HFF-Myc (cell line): ENCODE measurements at places on chromosomes 1 and 21.

DNA sequence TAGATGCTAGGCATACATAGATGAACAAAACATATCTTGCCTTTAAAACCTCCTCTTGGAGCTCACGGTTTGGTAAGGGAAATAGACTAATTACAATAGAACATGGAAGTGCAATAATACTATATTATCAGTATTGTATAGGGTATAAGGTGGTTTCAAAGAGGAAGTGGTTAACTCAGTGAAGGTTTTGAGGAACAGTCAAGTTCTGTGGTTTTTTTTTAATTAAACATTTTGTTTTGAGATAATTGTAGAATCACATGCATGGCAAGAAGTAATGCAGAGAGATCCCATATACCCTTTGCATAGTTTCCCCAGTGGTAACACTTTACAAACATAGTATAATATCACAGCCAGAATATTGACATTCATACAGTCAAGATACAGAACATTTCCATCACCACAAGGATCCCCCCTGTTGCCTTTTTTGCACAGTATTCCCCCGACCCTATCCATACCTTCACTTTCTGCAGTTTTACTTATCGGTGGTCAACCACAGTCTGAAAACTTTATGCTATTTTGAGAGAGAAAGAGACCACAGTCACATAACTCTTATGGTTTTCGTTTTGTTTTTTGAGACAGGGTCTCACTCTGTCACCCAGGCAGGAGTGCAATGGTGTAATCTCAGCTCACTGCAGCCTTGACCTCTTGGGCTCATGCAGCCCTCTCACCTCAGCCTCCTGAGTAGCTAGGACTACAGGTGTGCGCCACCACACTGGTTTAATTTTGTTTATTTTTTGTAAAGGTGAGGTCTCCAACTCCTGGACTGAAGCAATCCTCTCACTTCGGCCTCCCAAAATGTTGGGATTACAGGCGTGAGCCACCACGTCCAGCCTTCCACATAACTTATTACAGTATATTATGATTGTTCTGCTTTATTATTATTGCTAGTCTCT is 60.5 kb upstream of the KIAA1614 start:
- no peak for DNase-seq

DNA sequence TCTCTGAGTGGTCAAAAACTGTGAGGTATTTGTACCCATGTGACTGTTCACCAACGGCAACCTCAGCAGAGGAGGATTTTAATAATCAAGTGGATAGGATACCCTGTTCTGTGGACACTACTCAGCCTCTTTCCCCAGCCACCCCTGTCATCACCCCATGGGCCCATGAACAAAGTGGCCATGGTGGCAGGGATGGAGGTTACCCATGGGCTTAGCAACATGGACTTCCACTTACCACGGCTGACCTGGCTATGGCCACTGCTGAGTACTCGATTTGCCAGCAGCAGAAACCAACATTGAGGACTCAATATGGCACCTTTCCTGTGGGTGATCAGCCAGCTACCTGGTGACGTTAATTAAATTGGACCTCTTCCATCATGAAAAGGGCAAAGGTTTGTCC is 1782.7 kb downstream of the PLA2G4A start:
- no peak for DNase-seq

GRCh38 chr21:35399002-35399530 is 350.0 kb upstream of the RUNX1 start:
- DNase-seq: no peak

DNA sequence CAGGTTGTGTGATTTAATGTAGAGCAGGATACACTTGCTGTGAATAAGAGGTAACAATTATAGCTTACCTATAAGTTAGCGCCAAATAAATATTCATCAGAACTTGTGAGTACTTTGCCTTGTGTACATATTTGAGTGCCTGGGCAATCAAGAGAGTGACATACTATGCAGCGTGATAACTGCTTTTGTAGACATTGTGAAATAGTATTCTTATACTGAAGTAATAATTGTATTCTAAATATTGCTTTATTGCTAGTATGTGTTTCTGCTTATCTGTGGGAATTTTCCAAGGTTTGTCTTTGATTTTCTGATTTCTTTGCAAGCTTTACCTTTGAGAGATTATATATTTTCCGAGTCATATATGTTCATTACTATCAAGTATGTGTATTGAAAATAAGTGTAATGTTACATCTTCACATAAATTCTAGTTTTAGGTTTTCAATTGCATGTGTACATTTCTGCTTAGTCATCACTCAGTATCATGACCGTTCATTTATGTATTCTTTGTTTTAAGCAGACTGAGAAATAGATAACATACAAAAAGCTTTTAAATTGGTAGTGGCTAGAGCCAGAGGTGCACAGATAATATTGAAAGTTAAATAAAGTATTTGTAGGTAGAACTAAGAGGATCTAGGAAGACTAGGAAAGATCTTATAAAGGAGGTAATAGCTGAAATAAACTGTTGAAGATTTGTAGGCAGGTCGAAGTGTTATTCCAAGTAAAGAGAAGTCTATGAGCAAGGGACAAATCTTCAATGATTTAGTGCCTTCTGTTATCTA is 19.5 kb downstream of the USP25 start:
- no peak for DNase-seq

DNA sequence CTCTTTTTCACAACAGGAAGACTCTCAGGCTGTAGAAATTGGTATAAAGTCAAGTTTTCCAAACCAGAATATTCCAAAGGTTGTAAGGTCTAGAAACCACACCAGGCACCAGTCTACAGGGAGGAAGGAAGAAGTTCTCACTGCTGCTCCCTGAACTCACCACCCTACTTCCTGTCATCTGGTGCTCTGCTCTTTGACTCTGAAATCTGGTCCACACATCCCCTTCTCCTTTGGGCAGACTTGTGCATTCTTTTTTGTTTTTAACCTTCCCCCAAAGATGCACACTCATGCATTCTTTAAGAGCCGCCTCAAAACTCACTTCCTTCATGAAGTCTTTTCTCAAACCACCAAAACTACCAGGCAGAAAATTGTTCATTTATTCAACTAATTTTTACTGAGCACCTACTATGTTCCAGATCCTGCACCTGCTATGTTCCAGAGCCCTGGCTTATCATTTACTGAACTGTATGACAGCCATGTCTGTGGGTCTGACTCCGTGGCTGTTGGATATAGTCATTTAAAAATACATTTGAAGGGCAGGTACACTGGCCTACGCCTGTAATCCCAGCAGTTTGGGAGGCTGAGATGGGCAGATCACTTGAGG is 30.1 kb upstream of the EPS15 start:
- peak; percentile 38 for DNase-seq

DNA sequence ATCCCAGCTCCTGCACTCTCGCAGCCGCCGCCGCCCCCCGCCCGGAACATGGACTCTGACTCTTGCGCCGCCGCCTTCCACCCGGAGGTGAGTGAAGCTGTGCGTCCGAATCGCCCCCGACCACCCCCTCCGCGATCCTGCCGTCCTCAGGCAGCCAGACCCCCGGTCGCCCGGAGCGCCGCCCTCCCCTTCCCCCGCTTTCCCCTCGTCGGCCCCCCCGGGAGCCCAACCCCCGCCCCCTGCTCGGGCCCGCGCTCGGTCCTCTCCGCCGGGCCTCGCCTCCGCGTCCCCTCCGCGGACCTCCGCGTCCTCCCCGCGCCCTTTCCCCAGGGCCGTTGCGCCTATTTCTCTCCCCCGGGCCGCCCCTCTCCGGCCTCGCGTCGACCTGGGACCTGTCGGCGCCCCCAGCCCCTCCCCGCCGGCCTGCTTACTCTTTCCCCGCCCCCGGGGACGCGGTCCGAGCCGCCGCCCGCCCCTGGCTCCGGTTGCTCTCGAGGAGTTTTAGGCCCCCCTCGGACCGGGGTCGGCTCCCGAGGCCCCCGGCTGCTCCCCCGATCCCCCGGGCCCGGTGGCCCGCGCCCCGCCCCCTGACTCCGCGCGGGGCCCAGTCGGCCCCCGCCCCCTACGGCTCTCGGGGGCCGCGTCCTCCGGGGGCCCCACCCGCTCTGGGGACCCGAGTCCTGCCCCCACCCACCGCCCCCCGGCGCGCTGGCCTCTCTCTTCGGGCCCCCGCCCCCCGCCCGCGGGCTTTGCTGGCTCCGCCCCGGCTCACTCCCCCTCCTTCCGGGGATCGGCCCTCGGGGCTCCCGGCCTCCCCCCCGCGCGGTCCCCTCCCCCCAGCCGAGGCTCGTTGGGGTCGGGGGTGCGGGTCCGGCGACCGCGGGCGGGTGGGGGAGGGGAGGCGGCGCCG is 743 bp downstream of the PHF13 start:
- no peak for DNase-seq

DNA sequence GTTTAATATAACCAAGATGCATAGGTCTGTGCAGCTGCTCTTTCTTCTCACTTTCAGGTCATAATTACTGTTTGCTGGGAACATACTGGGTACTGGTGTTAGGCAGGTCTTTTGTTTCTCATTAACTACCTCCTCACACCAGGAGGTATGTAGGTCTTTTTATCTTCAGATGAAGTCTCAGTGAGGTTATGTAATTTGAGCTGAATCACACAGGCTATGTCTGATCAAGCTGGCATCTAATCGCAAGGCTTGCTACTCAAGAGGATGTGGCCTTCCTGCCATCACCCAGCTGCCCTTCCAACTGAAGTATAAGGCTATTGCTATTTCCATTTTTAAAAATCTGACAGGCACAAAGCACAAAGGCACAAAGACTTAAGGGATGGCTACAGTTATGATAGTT is 96.4 kb downstream of the RUNX1 start:
- no peak for DNase-seq

DNA sequence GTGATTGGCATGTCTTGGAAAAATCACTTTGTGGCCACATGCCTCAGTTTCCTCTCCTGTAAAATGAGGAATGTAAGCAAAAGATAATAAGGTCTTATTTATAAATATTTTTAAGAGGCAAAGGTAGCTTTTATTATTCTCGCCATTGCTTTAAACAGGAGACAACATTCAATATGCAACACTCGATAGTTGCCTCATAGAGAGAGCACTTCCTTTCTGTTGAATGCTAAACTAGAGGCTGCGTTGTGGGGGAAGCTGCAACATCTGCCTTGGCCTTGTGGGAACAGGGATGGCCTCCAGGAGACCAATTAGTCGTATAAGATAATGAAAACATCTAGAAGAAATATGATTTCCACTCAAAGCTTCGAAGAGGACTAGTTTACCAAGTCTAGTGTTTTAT is 3.5 kb downstream of the OSCP1 start:
- no peak for DNase-seq

GRCh38 chr1:154342132-154342531 is 16.8 kb downstream of the ATP8B2 start:
- DNase-seq: no peak

- DNase-seq: no peak
Observed at GRCh38 chr21:26170471-26171257, at the start of gene APP. Gene APP (minus strand): TSS chr21:26170770. CDS start chr21:26170620, 150 bp downstream.

- DNase-seq: no peak
Observed at GRCh38 chr1:203628201-203629015, 1.8 kb downstream of the ATP2B4 start.

- no peak for DNase-seq
Observed at GRCh38 chr1:31529999-31530684, 46.2 kb upstream of the TINAGL1 start.

DNA sequence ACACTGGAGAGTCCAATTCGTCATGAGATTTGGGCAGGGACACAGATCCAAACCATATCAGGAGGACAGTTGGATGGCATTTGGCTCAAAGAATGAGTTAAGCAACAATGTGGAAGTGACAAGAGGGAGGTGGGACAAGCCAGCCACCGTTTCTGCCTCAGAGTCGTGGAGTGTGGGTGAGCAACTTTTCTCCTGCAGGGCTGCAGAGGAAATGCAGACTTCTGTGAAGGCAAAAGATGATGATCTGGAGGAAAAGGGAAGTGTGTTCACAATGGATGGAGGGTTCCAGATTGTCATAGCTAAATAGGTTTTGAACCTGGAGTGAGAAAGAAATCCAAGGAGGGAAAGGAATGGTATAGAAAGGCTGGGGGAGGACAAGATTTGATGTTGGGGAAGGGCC is 16.4 kb upstream of the KANK4 start:
- no peak for DNase-seq

- DNase-seq: no peak
Observed at GRCh38 chr1:51525295-51525694, 6.2 kb upstream of the EPS15 start.

- no peak for DNase-seq
Observed at GRCh38 chr1:23168079-23168444, 594 bp downstream of the LUZP1 start.

DNA sequence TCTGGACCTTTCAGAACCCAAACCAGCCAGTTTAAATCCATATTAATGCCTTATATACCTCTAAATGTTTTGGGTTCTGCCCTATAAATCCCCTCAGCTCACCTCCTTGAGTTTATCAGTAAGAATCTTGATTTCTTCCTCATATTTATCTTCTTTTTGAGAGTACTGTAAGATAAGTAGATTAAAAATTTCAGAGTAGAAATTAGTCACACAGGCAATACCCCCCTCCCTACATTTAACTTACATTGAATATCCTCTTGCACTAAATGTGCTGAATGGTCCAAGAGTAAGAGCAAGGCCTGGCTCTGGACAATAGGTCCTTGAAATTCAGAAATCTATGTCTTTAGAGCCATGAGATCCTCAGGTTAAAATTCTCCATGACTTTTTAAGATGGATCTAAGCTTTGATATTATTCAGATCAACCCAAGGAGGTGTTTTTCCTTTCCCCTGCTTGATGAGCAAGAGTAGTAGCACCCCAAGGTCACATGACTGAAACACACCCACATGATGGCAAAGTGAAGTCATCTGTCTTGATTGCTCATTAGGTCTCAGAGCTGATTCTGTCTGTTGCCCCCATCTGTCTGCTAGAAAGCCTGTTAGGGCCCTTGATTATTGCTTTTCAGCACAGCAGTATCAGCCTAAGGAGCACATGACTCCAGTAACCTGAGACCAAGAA is 15.8 kb upstream of the NUP210L start:
- DNase-seq: no peak

GRCh38 chr1:93042187-93043056 is 36.7 kb upstream of the MTF2 start:
- DNase-seq: no peak

GRCh38 chr1:156767879-156768604 is 707 bp downstream of the PRCC start:
- DNase-seq: no peak

- no peak for DNase-seq
Observed at GRCh38 chr1:162384116-162384515, 2.6 kb downstream of the C1orf226 start.

DNA sequence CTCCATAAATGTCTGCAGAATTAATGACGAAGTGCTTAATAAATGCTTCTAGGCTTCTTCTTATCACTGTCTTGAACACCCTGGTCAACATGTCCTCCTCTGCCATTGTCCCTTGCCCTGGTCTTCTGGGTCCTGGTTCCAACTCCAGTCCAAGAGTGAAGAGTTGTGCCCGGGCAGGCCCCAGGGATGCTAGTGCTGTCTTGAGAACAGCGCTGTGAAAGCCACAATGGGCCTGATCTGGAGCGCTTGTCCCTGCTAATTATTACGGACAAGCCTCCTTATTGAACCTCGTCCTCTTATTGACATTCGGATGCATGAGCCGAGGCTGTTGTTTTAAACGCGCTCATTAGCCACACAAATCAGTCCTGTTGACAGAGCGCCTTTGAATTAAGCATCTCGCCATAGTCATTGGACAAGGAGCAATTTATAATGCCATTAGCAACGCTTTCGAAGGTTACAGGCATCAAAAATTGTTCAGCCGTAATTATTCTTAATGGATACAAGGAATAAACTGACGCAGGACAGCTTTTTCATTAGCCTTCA is 211.6 kb upstream of the POU3F1 start:
- no peak for DNase-seq

GRCh38 chr1:242240077-242240476 is 241.2 kb upstream of the MAP1LC3C start:
- DNase-seq: no peak

- no peak for DNase-seq
Observed at GRCh38 chr1:226877669-226878068, 7.3 kb downstream of the PSEN2 start.
